ENCODE measurements at places on chromosomes 5 and 9. TPM values are rescaled to one million over a fixed set of nuclear protein-coding genes. Genes with fewer than 3 reads are reported as not detected.

CCDC152 gene
- total RNA-seq = 7.8 TPM

DNA sequence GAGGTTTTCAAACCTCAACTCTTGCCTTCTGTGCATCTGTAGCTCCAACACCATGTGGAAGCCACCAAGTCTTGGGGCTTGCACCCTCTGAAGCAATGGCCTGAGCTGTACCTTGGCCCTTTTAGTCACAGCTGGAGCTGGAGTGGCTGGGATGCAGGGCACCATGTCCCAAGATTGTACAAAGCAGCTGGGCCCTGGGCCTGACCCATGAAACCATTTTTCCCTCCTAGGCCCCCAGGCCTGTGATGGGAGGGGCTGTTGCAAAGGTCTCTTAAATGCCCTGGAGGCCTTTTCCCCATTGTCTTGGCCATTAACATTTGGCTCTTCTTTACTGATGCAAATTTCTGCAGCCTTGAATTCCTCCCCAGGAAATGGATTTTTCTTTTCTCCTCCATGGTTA, 11.8 kb upstream of the ENTREP1 start:
- DNase-seq = no peak
- H3K4me3 ChIP-seq = no peak overlapping the region
- H3K36me3 ChIP-seq = peaks cover 18% of the 10 kb centered on the region
- peaks cover 11% of the 10 kb centered on the region for H3K27me3 ChIP-seq
- no peaks in the 10 kb centered on the region for H3K4me1 ChIP-seq

SLC25A2 gene
- total RNA-seq = 2.1 TPM

- peaks cover 3% of the 10 kb centered on the region for H3K27me3 ChIP-seq
- no peaks in the 10 kb centered on the region for H3K36me3 ChIP-seq
- H3K4me1 ChIP-seq = no peaks in the 10 kb centered on the region
- H3K4me3 ChIP-seq = no peak overlapping the region
- DNase-seq = no peak
Measured at GRCh38 chr5:87872986-87873385, 395.7 kb downstream of the TMEM161B start.
